Stimulated activated CD4-positive, alpha-beta T cell treated with anti-CD3 and anti-CD28 coated beads, Interleukin-2, amount 100 ng/mL, for 48 hours (primary cell): ENCODE measurements at places on chromosomes 12 and 14.

DNA sequence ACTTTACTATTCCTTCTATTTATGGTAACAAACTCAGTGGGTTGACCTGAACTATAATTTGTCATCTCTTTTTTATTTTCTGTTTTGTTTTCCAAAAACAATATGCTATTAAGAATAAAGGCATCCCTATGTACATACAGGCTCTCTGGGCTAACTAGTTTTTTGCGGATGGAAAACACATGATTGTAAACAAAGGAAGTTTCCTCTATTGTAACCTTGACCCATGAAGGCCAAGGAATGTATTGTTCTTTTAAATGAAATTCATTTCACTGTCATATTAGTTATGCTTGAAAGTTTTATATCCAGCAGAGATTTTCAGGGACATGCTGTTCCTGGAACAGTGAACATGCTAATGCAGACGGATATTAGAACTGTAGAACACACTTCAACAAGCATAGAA is 705.0 kb upstream of the SEL1L start:
- DNase-seq, result no peak

- no peak for DNase-seq
These were observed 388.7 kb downstream of the TMEM117 start for GRCh38 chr12:44224399-44225148.

DNA sequence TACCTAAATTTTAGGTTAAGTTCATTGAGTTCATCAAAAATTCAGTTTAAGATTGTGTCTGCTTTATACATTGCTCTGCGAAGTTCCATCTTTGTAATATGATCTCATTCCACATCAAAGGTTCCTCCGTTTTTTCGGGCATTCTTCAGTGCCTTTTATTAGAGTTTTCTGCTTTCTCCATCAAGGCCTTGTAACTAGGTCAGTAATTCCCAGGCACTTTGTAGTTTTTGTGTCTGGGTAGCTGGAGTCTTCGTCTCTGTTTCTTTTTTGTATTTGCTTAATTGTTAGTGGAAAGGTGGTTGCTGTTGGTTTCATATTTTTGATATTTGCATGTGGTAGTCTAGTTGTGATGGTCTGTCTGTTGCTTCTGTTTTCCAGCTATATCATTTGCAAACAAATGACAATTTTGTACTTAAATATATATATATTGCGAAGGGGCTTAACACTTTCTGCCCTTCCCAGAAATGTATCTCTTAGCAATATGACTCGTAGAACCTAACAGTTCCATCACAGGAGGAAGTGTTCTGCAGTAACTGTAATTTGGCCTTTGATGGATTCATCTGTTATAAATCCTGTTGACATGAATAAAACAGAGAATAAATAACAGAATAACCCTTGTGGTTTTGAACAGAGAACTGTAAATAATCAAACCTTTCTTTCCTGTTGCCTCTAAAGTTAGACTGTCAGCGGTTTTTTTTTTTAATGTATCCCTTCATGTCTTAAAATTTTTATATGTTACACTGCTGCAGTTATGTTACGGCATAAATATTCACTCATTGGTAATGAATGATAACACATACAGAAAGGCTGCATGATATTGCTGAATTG is 88.4 kb upstream of the DYNC1H1 start:
- DNase-seq, result no peak

DNA sequence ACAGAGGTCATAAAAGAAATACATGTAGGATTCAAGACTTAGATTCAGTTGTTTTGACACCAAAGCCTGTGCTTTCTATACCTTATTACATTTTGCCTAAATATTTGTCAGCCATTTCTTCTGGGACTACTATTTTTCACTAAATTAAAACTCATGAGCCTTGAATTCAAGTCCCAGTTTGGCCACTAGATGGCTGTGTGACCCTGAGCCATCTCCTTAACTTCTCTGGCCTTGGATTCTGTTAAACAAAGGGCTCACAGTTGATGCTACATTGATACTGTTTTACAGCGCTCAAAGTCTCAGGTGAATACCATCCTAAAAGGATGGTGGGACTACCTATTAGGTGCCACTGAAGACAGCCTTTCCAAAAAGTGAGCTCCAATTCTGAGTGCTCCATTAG is 39.6 kb upstream of the CCDC198 start:
- DNase-seq, result no peak

DNA sequence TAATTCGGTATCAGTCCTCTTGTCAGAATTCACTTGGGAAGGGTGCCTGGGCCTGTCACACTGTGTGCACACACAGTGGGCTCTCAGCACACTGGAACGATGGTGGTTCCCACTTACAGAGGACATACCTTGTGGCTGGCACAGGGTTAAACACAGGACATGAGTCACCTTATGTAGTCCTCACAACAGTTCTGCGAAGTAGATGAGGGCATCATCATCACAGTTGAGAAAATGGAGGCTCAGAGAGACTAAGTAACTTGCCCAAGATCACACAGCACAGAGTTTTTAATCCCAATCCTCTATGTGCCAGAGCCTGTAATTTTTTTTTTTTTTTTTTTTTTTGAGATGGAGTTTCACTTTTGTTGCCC is 90.7 kb downstream of the NINJ2 start:
- DNase-seq, result no peak

DNA sequence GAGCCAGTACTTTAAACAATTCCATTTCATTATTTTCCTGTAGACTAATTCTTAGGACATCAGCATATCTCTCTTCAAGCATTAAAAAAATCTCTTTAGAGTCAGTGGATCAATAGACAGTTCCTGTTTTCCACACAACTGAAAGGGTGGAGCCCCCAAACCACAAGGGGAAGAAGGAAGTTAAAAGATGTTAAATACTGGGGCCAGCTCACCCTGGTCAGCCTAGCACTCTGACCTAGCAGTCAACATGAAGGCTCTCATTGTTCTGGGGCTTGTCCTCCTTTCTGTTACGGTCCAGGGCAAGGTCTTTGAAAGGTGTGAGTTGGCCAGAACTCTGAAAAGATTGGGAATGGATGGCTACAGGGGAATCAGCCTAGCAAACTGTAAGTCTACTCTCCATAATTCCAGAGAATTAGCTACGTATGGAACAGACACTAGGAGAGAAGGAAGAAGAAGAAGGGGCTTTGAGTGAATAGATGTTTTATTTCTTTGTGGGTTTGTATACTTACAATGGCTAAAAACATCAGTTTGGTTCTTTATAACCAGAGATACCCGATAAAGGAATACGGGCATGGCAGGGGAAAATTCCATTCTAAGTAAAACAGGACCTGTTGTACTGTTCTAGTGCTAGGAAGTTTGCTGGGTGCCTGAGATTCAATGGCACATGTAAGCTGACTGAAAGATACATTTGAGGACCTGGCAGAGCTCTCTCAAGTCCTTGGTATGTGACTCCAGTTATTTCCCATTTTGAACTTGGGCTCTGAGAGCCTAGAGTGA is at the start of gene LYZ:
TSS of gene LYZ (plus strand) at position 220 of the 777 bp plus-strand sequence. CDS start at position 248, 28 bp downstream.
- no peak for DNase-seq

GRCh38 chr12:89389755-89390661 is 37.7 kb upstream of the DUSP6 start:
- DNase-seq, result no peak

GRCh38 chr12:51863363-51863932 is 14.9 kb upstream of the FIGNL2 start:
- no peak for DNase-seq

- no peak for DNase-seq
These were observed 71.5 kb downstream of the VWF start for GRCh38 chr12:6052940-6053329.

DNA sequence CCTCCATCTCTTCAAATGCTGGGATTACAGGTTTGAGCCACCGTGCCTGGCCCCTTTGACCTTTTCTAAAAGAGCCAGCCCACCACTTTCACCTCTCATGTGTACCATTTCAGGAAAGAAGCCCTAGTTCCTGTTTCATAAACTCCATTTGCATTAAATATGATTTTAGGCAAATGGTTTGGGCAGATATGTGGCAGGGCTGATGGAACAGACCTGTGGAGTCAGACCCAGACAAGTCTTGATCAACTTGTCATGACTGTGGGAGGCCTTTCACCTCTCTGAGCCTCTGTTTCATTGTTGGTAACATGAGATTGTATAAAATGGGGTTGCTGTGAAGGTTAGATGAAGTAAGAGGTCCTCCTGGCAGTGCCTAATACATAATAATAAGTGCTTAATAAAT is 5.2 kb upstream of the MAP3K9 start:
- DNase-seq, result no peak

- DNase-seq, result no peak
These were observed 713 bp downstream of the ALKBH2 start for GRCh38 chr12:109092497-109093021.

- DNase-seq, result no peak
These were observed 31.3 kb downstream of the FBXO34 start for GRCh38 chr14:55302367-55303124.

GRCh38 chr12:131415781-131416180 is 295.1 kb upstream of the SFSWAP start:
- no peak for DNase-seq

DNA sequence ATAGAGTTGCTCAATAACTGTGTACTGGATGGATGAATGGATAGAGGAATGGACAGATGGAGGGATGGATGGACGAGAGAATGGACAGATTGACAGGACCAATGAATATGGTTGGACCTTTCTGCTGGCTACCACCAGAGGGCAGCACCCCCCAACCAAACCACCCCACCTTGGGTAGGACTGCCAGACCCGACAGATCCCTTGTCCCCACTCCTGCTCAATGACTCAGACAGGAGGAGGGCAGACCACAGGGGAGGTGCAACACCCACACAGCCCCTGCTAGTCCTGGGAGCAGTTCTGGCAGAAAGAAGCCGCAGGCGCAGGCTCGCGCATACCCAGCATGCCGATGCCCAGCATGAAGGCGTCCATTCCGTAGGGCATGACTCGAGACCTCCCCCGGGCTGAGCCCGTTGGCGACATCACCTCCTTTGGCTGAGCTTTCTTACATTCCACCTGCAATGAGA is 12.4 kb downstream of the MSI1 start:
- peak; percentile 72 for DNase-seq

GRCh38 chr12:44812062-44812461 is 64.1 kb downstream of the NELL2 start:
- peak; percentile 32 for DNase-seq

GRCh38 chr12:59372956-59373355 is 222.9 kb upstream of the SLC16A7 start:
- DNase-seq, result no peak
